ENCODE measurements at places on chromosomes 5 and 9.

GRCh38 chr5:172805736-172806255 is 28.3 kb upstream of the ERGIC1 start:
- no peak for DNase-seq

- no peak for DNase-seq
These were observed 50.7 kb downstream of the TRIP13 start for GRCh38 chr5:943201-943917.

GRCh38 chr9:505741-506059 is 291.0 kb downstream of the DOCK8 start:
- no peak for DNase-seq

DNA sequence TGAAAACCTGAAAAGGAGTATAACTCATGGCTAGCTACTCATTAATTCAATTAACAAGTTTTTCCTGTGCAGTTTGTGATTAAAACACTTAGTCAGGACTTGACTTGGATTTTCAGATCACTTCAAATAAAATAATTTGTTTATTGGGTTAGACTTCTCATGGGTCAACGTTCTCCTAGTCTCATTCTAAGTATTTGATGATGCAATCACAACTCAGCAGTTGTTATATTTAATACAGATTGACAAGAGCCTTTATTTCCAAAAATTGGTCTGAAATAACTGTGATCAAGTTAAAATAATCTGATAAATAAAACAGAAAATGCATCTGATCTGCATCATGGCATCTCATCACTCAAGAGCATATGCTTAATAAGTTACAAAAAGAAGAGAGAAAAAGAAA is 113.9 kb downstream of the FGF10 start:
- DNase-seq = no peak

- no peak for DNase-seq
These were observed 29.2 kb downstream of the RFK start for GRCh38 chr9:76365028-76365427.

DNA sequence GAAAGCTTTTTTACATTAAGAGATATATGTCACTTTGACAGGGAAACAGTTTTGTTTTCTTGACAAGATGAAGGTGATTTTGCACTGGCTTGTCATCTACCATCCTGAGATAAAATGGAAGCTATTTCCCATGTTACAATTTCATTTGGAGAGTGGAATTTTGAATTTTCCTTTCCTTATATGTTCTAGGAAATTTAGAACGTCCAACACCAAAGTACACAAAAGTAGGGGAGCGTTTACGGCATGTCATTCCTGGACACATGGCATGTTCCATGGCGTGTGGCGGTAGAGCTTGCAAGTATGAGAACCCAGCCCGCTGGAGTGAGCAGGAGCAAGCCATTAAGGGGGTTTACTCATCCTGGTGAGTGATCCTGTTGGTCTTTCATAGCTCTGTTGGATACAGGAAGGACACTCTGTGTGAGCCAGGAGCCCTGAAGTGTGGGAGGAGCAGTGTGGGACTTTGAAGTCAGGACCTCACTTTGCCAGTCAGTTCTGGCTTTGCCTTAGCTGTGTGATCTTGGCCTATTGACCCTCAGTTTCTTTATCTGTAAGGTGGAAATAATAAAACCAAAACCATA is 887 bp downstream of the PTPDC1 start:
- no peak for DNase-seq

DNA sequence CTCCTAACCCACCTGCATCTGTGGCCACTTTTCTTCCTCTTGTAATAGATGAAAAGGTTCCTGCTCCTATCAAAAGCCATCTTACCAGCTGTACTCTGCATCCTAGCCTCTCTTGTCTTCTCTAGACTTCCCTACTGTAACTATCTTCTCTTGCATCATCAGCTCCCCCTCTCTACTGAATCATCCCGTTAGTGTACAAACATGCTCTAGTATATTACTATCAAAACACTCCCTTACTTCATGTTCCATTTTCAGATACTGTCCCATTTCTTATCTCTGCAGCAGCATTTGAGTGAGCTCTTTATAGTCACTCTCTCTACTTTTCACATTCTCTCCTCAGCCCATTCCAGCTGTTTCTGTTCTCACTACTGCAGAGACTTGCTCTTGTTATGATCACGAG is 2.8 kb downstream of the SRA1 start:
- DNase-seq = no peak

DNA sequence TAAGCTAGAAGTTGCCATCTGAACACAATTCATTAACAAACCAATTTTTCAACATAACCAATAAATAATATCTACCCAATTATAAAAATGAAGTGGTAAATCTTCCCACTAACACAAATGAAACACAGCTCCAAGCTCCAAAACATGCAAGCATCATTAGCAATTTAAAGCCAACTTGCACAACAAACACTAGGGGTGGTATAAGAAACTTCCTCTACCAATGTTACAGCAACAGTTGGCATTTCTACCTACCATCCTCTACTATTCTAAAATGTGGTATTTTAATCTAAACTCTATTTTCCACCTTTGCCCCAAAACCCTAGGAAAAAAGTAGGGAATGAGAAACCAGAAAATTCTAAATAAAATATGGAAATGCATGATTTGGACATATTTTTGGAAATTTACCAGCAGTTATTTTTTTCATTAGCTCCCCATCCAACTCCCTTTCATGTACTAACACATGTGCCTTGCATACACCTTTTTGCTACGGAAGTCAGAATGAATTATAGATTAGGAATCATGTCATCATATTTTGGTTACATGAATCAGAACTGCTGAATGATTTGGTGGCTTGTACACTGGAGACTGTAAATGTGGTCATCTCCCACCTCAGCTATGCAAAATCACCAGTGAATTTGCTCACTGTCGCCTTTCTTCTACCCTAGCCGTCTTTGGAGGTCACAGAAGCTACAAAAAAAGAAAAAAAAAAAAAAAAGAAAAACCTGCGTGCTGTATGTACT is 4.1 kb downstream of the NR6A1 start:
- DNase-seq = no peak

GRCh38 chr5:142716963-142717362 is 31.1 kb upstream of the FGF1 start:
- DNase-seq = no peak

DNA sequence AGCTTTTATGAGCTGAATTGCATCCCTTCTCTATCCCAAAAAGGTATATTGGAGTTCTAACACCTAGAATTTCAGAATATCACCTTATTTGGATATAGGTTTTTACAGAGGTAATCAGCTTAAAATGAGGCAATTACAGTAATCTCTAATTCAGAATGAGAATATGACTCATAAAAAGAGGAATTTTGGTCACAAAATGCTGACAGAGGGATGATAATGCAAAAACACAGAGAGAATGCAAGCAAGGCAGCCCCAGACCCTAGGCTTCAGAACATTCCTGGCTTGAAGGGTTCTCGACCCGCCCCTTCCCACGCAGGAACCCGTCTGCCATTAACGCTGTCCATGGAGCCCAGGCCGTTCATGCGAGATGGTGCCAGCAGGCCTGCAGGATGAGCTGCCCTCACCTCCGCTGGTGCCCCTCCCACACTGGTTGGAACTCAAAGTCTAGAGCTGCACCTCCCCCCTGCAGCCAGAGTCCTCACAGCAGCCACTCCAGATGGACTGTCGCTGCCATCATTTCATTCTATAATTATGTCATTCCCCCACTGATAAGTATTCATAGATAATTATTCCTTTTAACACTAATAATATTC is 1173.4 kb upstream of the ACO1 start:
- DNase-seq = no peak

DNA sequence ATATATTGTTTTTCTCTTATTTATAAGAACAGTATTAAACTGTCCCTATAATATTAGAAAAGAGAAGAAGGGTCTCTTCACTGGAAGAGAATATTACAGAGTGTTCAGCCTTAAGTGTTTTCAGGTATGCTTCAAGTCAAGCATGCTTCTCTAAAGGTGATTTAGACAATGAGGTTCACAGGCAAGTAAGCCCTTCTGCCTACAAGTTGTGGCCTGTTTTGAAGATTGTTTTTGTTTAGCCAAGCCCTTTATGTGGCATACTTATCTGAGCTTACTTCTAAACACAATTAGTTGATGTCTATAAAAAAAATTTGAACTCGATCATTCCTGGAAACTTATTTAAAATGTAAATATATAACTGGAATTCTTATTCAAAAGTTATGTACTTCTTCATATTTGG is 343.8 kb upstream of the CDH18 start:
- DNase-seq = no peak

DNA sequence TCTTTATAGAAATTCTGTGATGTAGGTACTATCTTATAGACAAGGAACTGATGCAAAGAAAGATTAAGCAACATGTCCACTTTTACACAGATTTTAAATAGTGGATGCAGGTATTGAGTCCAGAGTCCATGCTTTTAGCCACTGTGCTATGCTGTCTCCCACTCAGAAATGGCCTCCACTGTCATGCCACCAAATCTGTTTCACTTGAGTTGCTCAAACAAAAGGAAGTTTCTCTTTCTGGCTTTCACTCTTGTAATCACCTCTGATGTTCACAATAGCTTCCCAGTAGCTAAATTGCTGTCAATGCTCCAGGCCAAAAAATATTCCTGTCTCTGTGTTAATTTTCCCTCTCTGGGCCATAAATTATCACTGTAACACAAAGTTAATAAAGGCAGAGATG is 77.0 kb upstream of the RASA1 start:
- no peak for DNase-seq

DNA sequence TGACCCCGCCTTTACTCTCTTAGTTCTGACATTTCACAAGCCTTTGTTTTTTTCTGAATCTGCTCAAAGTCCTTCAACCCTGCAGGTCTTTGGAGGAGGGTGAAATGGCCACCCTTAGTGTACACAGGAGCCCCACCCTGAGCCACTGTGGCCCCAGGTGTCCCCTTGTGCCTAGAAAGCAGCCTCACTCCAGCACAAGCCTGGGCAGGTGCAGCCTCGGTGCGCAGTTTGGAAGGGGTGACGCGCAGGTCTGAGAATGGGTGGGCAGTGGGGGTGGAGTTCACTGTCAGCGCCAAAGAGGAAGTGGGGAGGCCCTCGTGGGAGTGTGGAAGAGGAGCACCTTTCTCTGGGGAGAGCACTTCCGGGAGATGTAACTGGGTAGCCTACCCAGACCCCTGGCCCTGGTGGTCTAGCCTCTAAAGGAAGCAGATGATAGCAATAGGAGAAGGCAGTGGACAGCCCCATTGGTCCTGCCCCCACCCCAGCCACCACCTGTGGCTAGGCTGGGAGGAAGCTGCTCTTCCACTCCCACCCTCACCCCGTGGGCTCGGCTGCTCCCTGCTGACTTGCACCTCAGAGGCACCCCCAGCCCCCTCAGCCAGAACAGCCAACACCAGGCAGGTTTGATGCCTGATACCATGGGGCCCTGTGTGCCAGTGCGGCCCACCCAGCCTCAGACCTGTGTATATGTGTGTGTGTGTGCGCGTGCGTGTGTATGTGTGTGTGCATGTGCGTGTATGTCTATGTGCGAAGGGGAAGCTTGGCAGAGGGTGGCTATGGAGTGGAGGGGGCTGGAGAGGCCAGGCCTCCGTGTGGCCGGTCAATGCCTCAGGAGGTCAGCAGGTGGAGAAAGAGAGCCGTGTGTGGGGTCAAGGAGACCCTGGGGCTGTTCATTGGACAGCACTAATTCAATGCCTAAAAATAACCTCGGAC is 16.8 kb upstream of the DAB2IP start:
- DNase-seq = no peak
